H9 (cell line): ENCODE measurements at places on chromosomes 12 and 14.

DNA sequence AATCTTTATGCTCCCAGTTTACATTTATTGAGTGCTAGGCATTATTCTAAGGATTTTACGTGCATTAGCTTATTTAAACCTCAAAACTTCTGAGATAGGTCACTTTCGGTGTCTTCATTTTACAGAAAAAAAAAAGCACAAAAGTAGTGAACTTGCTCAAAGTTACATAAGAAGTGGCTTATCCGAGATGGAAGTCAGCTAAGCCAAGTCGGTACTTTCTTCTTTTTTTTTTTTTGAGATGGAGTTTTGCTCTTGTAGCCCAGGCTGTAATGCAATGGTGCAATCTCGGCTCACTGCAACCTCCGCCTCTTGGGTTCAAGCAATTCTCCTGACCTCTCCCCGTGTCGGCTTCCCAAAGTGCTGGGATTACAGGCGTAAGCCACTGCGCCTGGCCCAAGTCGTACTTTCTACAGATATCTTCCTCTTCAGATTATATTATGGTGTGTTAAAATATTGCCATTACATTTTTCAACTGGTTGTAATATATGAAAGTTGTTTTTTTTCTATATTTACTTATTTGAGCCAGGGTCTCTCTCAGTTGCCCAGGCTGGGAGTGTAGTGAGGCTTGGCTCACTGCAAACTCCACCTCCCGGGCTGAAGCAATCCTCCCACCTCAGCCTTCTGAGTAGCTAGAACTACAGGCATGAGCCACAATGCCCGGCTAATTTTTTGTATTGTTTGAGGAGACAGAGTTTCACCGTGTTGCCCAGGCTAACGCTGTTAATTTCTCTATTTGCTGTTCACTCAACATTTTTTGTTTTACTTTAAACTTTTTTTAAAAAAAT is 8.9 kb downstream of the DPPA3 start:
- no peak for DNase-seq

GRCh38 chr14:31059152-31059924 is 33.2 kb upstream of the STRN3 start:
- DNase-seq = no peak

DNA sequence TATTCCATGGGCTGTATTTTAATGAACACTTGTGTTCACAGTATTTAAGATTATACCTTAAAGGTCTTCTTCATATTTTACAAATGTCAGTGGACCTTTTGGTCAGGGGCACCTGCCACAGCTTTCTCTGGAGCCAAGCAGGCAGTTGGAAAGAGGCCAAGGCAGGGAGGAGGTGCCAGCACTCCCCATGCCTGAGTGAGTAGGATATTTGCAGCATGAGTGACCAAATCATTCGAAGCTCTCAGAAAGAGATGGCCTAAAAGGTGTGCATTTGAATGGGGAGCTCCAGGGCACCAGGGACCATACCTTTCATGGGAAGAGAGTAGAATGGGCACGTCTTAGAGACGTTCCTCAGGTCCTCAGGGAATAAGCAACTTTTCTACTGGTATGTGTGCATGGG is 121.6 kb downstream of the GPR135 start:
- no peak for DNase-seq

- DNase-seq = no peak
Observed at GRCh38 chr14:32947792-32948191, 9.1 kb downstream of the NPAS3 start.

GRCh38 chr12:90235642-90236041 is 527.0 kb upstream of the ATP2B1 start:
- no peak for DNase-seq

DNA sequence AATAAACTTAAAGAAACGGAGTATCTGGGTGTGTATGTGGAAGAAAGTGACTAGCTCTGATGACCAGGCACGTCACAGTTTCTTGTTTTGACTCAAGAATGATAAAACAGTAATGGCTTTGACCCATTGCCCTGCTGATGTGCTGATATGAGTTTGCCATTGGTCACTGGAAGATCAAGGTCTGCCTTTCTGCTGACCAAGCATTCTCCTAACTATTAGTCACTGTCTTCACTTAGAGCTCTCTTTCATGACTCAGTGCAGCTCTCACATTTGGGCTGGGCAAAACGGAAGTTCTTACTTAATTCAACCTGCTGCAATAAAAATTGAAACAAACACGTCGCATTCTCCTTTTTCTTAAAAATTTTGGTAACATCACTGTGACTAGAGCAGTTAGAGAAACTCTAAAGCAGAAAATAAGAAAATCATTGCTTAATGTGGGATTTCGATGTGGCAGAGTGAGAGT is 366.7 kb downstream of the BTG1 start:
- DNase-seq = no peak

DNA sequence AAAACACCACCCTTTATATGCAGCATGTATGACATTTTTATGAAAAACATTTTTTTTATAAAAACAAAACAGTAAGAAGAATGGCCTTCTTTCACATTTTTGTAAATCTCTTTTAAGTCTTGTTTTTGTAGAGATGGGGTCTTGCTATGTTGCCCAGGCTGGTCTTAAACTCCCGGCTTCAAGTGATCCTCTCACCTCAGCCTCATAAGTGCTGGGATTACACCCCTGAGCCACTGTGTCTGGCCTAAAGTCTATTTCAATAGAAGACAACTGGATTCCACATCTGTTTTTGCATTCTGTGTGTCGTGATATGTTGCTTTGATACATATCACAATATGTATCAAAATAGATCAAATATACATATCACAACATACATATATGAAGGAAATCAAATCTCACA is 98.9 kb downstream of the ELK3 start:
- DNase-seq = no peak

GRCh38 chr12:12927211-12928079 is 24.5 kb downstream of the GPRC5D start:
- no peak for DNase-seq

DNA sequence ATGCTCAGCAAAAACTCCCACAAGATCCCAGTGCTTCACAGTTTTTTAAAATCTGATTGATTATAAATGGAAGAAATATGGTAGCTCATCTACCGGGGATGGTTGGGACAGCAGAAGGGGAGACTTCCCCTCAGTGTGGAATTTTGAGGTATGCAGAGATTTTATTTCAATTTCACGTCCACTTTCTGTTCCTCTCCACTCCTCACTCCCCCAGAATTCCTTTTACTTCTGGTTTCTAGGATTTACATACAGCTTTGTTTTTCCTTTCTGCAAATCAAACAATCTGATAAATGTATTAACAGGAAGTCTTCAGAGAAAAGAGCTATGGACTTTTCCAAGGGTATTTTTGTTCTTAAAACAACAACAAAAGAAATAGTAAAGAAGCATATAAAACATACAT is 181.5 kb upstream of the ARHGAP5 start:
- DNase-seq = no peak

DNA sequence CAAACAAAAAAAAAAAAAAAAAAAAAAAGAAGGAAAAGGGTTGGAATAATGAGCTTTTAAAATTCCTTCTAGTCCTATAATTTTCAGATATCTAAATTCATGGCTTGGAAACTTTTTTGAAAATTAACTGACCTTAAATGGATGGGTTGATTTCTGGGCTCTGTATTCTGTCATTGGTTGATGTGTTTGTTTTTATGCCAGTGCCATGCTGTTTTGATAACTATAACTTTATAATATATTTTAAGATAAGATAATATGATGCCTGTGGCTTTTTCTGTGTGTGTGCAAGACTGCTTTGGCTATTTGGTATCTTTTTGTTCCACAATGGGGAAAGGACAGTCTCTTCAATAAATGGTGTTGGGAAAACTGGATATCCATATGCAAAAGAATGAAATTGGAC is 7.3 kb downstream of the OR10G3 start:
- no peak for DNase-seq

DNA sequence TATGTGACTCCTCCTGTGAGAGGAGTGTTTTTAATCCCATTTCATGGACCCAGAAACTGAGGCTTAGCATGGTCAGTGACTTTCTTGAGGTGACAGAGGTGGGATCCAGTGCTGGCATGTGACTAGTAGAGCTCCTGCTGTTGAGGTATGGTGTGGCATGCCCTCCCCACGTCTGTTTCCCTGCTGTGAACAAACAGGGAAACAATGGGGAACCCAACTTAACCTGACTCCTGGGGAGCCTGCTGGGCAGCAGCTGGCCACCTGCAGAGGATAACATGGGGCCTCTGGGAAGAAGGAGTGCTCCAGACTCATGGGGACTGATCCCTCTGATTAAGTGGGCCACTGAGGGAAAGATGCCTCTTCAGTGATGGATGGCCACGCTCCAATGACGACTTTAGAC is 114.0 kb downstream of the BEGAIN start:
- DNase-seq = no peak

- DNase-seq = no peak
Observed at GRCh38 chr14:106831322-106831720, 1304.9 kb downstream of the TMEM121 start.

- no peak for DNase-seq
Observed at GRCh38 chr14:100878271-100879146, 25.0 kb downstream of the RTL1 start.

DNA sequence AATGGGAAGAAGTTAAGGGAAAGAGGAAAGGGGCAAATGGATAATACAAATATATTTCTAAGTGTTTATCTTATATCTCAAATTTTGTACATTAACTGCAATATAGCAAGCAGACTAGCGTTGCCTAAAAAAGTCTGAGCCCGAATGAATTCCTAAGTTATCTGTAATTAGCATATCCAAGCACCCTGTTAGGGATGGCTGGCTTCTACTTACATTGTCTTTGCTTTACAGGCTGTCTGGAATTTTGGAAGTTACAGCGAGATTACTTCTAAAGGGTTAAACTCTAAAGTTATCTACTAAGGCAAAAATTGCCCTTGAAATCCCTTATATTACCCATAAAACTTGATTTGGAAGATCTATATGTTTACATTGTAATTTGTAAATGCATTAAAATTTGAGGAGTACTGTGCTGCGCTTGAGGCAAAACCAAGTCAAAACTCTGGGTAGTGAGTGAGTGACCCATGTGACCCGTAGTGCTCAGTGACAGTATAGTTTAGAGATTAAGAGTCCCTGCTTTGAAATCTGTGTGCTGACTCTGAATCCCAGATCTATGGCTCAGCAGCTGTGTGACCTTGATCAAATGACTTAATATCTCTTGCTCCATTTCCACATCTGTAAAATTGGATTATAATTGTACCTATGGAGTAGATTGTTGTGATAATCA is 17.3 kb upstream of the LIN7A start:
- no peak for DNase-seq

DNA sequence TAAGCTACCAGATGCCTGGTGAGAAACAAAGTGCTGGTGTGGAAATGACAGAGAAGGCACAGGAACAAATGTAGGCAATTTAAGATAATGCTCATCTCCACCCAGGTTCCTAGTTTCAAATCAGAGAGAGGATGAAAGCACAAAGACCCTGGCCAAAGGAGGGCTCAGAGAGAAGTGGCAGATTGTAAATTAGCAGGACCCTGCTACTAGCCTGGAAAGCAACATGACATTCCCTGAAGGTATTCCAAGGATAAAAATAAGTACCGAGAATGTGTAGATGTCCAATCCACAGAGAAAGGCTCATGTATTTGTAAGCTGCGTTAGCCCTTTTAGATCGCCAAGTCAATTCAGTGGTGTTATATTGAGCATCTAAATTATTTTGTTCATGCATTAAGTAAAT is 324.0 kb downstream of the TMEM117 start:
- no peak for DNase-seq
